Trophoblast cell (in vitro differentiated cells and primary cell): ENCODE measurements at places on chromosomes 5 and 9.

GRCh38 chr5:129392681-129393080 is 67.4 kb upstream of the ADAMTS19 start:
- no peak for DNase-seq

GRCh38 chr5:76471406-76471805 is 68.3 kb downstream of the IQGAP2 start:
- no peak for DNase-seq

DNA sequence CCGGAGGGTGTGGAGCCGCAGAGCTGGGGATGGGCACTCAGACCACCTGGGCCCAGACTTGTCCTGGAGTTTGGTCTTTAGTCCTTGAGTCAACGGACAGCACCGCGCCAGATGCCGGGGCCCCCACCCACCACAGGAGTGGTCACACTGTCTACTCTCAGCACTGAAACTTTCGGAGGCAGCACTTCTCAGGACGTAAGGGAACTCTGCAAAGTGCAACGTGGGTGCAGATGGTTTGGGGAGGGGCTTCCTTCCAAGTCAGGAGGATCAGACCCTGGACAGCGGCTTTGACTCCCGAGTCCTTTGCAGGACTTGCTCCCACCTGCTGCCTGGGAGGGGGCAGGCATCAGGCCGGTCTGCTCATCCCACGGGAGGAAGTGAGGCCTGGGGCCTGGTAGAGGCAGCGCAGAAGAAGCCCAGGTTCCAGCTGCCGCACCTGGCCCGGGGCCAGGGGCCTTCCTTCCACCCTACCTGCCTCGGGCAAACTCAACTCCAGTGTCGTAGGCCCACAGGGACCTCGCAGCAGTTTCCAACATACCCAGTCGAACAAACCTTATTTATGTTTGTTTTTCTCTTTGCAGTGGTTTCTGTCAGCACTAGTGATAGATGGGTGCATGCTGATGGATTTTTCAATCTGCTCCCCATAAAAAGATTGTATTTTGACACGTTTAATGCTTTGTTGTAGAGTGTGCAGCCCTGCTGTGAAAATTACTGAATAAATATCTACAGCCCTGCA is 149.8 kb upstream of the PPP1R26 start:
- no peak for DNase-seq

DNA sequence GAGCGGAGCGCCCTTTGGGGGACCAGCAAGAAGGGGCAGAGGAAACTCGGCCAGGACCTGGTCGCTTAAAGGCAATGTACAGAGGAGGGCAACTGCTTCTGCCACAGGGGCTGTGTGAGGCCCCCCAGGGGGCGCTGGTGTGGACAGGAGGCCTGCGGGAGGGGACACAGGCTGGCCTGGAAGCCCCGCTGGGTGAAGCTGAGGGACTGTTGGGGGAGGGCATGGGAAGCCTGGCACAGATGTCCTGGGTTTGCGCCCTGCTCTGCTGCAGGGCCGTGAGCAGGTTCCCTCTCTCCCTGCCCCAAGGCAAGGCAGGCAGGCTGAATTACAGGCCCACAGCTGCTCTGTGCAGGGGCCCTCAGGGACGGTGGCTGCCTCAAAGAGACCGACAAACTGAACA is 5.4 kb downstream of the MED22 start:
- no peak for DNase-seq

- peak; percentile 78 for DNase-seq
Observed at GRCh38 chr5:131563434-131564228, 71.4 kb downstream of the RAPGEF6 start.

DNA sequence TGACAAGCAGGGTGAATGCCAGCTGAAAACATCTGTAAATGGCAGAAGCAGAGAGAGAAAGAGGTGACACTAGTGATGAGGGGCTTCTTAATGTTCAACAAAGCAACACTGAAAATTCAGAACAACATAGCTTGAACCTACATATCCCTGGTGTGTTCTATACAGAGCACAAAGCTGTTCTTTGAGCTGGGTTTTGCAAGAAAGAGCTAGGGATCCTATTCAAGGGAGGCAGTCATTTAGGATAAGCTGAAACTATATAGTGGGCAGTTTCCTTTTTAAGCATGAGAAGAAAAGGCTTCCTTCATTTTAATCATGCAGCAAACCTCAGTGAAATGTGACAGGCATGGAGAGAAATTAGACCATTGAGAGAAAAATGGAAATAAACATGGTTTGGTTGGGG is 45.6 kb upstream of the RAI14 start:
- DNase-seq = no peak

GRCh38 chr5:136455409-136455808 is 90.1 kb upstream of the TRPC7 start:
- no peak for DNase-seq

- peak; percentile 51 for DNase-seq
Observed at GRCh38 chr9:129493002-129493705, 127.7 kb downstream of the C9orf50 start.

DNA sequence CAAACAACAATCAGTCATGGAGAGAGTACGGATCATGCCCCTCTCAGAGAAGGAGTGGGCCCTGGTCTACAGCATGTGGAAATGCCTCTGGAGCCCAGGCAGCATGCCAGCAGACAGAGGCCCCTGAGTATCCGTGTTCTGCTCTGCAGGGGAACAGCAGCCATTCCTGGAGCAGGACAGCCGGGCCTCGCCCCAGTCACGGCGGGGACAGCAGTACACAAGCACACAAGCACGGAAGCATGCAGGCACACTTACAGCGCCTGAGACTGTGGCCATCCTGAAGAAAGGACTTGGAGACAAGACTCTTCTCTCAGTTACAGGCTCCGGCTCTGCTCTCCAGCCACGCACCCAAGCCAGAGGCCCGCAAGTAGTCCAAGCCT is 102.6 kb upstream of the ALDH1B1 start:
- no peak for DNase-seq

GRCh38 chr9:134644725-134645606 is 3.4 kb downstream of the COL5A1 start:
- DNase-seq = peak; percentile 19

DNA sequence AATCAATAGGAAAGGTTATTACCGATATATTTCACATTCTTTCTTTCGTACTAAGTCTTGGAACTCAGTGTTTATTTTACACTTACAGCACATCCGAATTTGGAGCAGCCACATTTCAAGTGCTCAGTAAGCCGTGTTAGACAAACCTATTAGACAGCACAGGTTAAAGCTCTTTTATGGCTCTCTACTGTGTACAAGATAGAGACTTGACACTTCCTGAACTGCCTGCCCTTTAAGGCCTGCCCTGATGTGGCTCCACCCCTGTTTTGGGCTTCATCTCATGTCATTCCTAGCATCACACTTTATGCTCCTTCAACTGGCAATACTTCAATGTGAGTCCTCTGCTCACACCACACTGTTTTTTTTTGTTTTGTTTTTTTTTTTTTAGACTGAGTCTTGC is 23.5 kb upstream of the SUSD1 start:
- no peak for DNase-seq

- DNase-seq = no peak
Observed at GRCh38 chr5:67164856-67165525, 31.6 kb downstream of the CD180 start.

DNA sequence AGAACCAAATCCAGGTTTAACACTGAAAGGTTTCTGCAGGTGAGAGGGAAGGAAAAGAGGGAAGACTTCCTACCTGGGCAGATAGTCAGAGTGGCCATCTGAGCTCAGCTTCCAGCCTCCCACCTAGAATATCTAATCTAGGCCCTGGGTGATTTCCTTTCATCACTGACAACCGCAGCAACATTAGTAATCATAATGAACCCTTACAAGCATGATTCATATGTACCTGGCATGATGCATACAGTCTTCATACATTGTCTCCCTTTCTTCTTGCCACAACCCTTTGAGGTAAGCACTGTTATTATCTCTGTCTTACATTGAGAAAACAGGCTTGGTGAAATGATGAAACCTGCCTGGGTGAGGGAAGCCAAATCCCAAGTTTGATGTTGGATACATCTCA is 13.5 kb downstream of the AFAP1L1 start:
- no peak for DNase-seq

GRCh38 chr9:99411068-99411467 is 189.0 kb downstream of the SEC61B start:
- DNase-seq = no peak

DNA sequence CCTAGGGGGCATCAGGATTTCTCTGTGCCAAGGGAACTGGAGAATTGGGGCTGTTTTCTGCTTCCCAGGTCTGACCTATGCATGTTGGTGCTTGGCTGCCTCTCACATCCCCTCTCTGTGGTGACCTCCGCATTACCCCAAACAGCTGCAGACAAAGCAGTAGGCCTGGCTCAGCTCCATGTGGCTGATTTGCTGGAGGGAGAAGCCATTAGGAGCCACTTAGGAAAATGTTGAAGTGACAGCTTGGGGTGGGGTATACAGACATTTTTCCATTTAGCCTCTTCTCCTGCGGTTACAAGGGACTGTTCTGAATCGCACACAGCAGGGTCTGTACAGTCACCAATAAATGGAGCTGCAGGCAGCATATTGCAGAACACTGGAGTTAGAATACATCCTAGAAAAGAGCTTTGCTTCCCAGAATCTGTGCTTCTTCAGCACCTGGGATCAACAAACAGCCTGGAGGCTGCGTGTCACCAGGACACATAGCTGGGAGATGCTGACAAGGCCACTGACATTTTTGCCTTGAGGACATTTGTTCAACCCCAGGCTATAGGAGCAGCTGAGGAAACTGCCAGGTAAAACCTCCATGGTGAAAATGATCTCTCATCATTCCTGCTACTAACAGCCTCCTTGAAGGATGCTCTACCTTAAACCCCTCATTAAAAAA is 335.3 kb downstream of the DIRAS2 start:
- DNase-seq = peak; percentile 66
